ENCODE measurements at places on chromosomes 4 and X.
A peak's percentile ranks its signal among the peaks of the same experiment; 100 is the strongest.

- DNase-seq: no peak
Measured at GRCh38 chrX:121150217-121150616, 102.8 kb downstream of the GLUD2 start.

GRCh38 chr4:22063613-22064012, 115.0 kb upstream of the KCNIP4 start:
- DNase-seq: no peak

DNA sequence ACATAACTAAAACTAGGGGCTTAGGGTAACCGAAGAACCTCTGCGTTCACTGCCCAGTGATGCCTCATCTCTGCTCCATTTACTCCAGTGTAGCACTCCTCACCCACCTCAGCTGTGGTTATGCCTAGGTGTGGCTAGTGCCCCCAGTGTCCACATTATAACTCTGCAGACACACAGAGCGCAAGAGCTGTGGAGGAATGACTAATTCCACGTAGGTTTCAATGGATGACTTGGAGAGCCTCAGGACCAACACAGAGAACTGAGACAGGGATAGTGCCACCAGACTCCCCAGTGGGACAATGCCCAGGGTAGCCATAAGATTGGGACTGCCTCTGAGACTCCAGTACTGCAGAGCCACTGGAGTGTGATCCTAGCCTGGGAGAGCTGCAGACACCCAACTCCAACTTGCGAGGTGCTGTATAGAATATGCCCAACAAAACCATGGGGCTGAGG, 542.4 kb upstream of the DIPK2B start:
- peak; percentile 65 for DNase-seq

DNA sequence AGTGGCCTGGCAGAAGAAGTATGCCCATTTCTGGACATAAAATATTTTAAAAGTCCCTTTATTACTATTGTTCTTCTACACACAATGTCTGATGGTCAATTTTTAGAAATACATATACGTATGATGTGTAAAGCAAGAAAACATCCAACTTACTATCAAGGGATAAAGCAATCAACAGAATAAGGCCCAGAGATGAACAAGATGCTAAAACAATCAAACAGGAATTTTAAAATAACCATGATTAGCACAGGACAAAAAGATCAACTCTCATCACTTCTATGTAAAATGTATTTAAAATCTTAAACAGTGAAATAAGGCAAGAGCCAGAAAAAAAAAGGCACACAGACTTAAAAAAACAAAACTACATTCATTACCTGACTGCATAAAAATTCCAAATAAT, 60.9 kb downstream of the MTNR1A start:
- no peak for DNase-seq

- no peak for DNase-seq
Measured at GRCh38 chr4:31104577-31104976, 384.4 kb downstream of the PCDH7 start.

DNA sequence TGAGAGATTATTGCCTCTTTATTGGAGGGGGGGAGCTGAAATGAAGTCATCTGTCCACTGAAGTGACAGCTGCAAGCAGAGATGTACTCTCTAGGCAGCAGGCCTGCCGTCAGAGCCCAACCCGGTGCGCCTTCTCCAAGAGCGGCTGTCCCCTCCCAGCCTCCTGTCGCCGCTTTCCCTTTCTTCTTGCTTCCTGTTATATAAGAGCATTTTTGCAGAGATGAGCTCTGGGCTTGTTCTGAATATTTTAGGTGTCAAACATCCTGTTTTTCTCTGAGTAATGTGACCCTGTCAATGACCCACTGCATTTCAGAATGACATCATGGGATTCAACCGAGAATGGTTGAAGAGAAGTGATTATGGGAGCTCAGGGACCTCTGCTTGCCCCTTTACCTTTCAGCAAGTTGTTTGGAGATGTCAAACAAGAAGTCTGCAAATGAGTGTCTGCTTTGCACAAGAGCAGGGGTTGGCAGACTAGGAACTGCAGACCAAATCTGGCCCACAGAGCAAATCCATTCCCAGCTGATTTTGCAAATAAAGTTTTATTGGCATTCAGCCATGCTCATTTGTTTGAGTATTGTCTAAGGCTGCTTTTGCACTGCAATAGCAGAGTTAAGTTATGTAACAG, 79.9 kb downstream of the SLC9A6 start:
- DNase-seq: no peak

GRCh38 chrX:118216509-118216908, 99.9 kb upstream of the KLHL13 start:
- no peak for DNase-seq

DNA sequence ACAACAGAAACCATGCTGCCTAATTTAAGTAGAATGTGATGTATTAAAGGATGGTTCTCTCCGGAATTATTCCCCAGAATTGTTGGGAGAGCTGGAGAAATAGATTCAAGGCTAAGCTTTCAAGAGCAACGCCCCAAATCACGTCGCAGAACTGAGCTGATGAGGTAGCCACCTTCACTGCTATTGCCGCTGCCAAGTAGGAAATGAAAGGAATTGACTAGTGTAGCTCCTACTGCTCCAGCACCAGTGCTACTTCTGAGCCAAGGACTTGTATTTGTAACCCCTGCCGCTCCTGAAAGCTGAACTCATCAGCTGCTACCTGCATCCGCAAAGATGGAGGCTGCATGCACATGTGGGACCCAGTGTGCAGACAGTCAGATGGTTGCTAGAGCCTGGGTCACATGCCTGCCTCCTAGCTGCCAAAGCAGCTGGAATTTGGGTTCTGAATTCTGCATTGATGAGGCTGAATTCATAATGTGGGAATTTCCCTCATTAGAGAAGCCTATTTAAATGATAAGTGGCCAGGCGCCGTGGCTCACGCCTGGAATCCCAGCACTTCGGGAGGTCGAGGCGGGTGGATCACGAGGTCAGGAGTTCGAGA, 173.9 kb downstream of the PDGFRA start:
- DNase-seq: no peak

DNA sequence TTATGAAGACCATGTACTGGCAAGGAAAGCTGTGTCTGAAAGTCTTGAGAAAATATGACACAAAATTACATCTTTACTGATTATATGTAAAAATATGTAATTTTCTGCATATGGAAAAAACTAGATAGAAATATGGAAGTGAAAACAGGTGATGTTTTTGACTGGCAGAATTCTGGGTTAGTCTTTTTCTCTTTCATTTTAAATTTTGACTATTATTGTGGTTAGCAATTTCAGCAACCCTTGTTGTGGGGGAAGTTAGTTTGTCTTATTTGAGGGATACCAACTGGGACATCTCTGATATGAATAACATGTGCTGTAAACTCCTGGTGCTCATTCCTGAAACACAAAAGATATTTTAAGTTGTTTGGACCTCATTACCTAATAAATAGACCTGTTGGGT, 49.9 kb upstream of the CPEB2 start:
- DNase-seq: no peak

DNA sequence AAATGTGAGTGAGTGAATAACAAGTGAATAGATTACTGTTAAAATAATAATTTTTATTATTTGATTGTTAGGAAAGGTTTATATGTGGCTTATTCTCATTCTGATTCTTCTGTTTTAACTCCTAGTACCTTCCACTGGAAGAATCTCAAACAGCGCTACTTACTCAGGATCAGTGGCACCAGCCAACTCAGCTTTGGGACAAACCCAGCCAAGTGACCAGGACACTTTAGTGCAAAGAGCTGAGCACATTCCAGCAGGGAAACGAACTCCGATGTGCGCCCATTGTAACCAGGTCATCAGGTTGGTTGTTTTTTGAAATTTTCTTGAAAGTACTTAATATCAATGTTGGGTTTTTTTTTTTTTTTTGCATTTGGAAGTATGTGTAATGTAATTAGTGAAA, 117.6 kb upstream of the BMPR1B start:
- no peak for DNase-seq

DNA sequence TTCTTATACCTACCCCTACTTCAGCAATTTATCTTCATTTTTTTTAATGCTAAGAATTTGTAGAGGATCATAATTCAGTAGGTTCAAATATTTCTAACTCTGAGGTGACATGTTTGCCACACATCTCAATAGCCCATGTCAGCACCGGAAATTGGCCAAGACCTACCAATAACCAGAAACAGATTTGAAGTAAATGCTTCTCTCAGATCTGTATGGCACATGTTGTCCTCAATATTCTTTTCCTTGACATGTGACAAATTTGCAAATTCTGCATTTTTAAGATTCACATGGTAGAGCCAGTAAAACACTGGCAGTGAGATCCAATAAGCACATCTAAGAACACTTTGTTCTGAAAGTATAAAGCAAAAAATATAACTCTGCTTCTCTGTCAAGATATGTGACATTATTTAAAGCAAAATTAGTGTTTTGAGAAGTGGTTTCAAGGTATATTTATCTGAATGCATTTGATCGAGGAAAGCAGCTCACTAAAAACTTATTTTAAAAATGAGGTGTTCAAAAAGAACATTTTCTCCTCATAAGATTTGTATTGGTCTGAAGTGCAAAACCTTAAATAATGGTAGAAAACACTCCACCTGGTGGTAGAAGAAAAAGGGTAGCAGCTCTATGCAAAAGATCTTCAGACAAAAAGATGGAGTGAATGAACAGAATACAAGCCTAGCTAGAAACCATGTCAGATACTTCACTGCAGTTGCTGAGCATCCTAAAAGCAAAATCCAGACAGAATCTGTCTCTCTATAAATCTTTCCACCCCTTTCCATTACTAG, 513.8 kb upstream of the FAM241A start:
- DNase-seq: no peak

DNA sequence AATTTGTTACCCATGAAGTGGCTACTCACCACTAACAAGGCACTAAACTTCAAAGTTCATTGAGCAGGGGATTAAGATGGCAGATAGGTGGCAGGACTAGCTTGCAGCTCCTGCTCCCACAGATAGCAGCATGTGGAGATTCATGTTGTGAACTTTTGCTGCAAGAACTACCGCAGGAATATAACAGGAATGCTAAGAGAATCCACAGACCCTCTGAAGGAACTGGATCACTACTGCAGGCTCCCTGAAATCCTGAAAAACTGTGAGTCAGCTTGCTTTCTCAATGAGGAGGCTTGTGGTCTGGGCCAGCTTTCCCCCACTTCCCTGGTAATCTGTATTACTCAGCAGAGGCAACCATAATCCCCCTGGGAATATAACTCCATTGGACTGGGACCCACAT, 118.5 kb upstream of the VCX2 start:
- DNase-seq: no peak

GRCh38 chrX:40262157-40263013, 164.6 kb upstream of the BCOR start:
- no peak for DNase-seq

- peak; percentile 23 for DNase-seq
Measured at GRCh38 chr4:112327965-112328733, 31.0 kb downstream of the ALPK1 start.

DNA sequence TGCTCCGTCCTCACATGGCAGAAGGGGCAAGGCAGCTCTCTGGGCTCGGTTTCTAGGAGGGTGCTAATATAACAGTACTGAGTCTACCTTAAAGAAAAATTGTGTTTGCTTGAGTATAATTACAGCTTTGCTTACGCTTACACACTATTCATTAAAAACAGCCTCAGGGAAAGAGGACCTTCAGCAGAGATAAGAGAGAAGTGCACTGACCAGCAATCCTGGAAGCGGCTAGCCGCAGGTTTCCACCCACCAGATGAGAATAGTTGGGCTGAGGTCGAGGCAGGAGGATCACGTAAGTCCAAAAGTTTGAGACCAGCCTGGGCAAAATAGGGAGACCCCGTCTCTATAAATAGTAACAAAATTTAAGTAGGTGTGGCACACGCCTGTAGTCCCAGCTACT, 15.2 kb upstream of the MRFAP1 start:
- DNase-seq: no peak

DNA sequence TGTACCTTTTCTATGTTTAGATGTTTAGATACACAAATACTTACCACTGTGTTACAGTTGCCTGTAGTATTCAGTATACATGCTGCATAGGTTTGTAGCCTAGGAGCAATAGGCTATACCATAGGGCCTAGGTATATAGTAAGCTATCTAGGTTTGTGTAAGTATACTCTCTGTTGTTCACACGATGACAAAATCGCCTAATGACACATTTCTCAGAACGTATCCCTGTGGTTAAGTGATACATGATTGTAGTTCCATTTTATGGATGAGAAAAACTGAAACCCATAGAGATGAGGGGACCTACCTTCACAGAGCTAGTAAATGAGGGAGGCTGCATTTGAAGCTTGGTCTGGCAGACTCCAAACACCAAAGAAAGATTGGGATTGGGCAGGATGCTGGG, 79.4 kb upstream of the EFNB1 start:
- DNase-seq: no peak

GRCh38 chrX:85627363-85627762, 247.9 kb upstream of the POF1B start:
- DNase-seq: no peak

- no peak for DNase-seq
Measured at GRCh38 chr4:188032170-188032569, 36.6 kb downstream of the ZFP42 start.

- no peak for DNase-seq
Measured at GRCh38 chrX:47458528-47458927, 24.5 kb downstream of the ZNF41 start.

DNA sequence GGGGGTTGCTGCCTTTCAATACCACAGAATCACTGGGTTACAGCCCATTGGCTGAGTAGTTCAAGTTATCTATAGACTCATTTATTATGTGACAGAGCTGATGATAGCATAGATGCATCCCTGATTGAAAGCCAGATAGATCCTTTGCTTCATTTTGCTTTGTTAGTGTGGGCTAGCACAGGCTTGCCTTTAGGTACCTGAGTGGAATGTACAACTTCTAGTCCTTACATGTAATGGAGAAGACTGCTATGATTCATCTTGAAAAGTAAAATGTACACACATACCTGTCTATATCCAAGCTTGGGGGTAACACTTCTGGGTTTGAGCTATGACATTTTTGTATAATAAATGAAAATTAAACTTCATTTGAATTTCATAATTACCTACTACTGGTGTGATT, 226.0 kb upstream of the FTHL17 start:
- DNase-seq: peak; percentile 76

- DNase-seq: no peak
Measured at GRCh38 chr4:65696436-65696835, 26.1 kb upstream of the EPHA5 start.

- DNase-seq: no peak
Measured at GRCh38 chrX:103734125-103734760, 23.5 kb downstream of the TMEM31 start.

DNA sequence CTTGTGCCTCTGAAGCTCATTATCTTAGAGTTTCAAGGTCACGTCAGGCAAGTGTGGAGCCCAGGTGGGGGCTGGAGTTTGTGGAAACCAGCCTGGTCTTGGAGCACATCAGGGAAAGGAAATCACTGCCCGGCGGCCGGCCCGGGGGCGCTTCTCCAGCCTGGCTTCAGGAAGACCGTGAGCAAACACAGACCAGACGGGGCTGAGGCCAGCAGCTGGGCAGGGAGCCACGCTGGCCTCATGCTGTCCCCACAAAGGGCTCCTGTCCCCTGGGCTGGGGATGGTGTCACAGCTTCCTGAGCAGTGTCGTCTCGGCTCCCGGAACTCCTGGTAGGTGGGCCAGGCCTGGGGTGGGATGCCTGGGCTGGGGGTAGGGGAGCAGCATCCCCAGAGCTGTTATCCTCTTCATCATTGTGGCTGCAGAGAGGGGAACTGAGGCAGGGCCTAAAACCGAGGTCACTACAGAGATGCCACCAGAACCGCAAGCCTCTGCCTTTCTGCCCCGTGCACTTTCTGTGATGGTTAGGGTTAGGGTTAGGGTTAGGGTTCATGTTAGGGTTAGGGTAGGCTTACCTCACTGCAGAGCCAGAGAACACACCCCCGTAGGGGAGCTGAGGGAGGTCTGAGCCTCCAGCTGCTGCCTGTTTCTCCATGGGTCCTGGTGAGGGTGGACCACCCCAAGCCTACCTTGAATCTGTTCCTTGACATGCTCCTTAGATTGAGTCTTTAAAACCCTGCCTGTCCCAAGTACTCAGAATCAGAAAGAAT, 77.5 kb downstream of the HTRA3 start:
- no peak for DNase-seq

- DNase-seq: no peak
Measured at GRCh38 chr4:134147941-134148340, 53.6 kb downstream of the PABPC4L start.

All from keratinocyte (primary cell).